ENCODE measurements at places on chromosomes 2 and 18.

DNA sequence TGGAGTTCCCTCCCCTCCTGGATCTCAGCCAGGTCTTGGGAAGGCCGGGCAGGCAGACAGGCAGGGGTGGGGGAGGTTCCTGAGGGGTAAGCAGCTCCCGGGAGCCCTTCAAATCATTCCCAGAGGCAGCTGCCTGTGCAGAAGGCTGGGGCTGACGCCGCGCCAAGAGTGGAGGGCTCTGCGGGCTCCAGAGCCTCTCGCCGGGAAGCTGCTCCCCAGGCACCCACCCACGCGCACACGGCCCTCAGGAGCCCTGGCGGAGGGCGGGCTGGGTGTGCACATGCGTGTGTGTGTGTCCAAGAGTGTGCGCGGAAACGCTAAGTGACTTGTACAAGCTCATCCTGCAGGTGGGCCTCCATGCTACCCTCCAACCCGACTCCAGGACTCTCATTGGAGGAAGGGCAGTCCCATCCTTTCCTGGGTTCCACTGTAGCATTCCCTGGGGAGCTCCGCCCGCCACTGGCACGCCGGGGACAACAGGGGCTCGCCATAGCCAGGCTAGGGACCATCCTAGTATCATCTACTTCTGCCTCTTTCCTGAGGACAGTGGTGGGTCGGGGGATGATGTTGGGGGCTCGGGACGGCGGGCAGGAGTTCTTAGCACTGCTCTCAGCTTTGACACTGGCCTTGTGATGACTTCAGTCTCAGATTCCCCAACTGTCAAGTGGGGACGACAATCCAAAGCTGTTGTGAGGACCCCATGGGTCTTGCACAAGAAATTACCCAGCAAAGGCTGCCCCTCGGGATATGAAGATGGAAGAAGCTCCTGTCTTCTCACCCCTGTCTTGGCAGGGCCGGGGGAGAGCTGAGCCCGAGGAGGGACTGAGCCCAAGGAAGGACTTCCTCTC is 50.3 kb downstream of the INHBB start:
- no peak for DNase-seq

DNA sequence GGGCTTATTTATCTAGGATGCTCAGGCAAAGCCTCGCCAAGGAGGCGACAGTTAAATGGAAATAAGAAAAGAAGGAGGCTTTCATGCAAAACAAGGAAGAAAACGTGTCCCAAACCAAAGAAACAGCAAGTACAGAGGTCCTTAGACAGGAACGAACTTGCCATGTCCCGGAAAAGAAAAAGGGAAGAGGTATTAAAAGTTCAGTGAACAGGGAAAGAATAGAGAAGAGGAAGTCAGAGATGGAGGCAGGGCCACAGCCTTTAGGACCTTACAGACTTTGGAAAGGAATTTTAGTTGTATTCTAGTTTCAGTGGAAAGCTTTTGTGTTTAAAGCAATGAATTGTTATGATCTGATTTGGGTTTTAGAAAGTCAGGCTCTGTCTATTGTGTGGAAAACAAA is 22.1 kb downstream of the IKZF2 start:
- no peak for DNase-seq

GRCh38 chr2:32741575-32741974 is 113.7 kb downstream of the TTC27 start:
- DNase-seq: no peak

GRCh38 chr2:85846411-85846810 is 42.4 kb downstream of the ST3GAL5 start:
- DNase-seq: no peak

DNA sequence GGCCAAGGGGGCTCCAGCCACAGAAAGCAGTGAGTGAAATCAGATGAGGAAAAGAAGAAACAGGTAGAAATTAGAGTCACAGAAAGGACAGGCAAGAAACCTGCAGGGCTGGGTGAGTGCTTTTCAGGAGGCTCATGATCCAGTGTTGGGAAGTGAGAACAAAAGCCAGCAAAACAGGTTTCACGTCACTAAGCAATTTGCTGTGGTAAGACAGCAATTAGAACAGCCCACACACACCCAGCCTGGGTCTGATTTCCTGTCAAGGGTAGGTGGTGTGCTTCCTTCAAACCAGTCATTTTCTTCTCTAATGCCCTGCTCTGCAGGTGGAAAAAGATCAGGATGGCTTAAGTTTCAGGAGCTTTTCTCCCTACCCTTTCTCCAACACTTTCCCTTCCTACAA is 52.9 kb upstream of the XDH start:
- DNase-seq: no peak

- DNase-seq: no peak
Measured at GRCh38 chr2:129779783-129780182, 199.7 kb upstream of the RAB6C start.

DNA sequence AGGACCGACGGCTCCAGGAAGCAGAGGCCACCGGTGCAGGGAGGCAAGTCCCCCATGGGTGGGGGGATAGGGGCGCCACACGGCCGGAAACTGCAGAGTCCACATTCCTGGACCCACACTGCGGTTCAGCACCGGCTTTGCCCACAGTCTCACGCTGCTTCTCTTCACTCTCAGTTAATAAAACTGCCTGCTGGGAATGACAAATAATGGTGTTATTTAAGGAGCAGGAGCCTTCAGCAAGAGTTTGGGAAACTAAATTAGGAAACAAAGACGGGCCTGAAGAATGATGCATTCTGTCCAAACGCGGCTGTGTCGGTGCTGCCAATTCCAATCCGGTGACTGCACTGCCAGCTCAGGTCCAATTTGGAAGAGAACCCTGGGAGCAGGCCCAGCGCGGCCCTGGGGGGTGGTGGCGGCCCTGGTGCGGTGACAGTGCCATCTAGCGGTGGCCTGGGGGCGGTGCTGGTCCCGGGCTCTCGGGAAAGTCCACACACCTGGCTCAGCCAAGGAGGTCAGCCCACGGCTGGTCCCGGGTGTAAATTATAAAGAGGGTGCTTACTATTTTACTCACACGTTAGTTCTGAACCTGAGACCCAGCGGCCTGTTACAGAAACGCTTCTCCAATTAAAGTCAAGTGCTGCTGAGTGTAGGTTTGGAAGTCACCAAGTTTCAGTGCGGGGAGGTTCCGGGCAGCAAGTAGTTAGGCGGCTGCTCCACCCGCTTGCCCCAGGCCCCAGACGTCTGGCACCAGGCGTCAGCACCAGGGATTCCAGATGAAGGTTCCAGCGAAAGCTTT is 73.1 kb upstream of the PXDN start:
- peak; percentile 41 for DNase-seq

DNA sequence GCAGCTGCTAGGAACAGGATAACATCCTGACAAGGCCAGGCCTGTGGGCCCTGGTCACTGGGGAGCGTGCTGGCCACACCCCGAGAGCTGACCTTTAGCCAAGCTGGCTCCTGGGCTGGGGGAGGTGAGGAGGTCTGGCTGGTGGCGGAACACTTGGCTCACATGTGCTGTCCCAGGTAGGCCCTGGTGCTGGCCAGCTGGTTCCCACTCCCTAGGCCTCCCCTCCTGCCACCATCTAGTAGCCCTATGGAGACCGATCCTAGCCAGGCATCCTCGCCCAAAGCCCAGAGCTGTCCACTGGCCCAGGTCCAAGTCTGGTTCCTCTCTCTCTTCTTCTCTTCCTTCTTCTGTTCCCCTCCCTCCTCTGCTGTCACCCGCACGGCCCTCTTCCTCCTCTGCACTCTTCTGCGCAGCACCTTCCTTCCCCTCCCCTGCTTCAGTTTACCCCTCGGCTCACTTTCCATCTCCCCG is 52.4 kb downstream of the TNS1 start:
- no peak for DNase-seq

DNA sequence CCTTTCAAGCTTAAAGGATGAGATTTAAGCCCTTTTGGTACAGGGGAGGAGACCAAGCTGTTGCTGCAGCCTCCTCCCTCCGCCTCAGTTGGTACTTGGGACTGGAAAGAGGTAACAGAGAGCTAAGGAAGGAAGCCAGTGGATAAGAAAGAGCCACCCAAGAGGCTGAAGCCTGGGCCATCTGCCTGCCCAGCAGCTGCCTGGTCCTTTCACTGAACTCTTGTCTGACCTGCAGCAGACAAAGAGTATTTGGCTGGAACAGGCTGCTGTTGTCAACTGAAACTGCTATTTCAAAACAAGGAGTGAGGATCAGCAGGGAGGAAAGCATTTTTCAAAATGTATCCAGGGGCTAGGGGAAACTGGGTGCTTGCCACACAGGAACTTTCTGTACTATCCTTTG is 30.3 kb downstream of the TNS1 start:
- no peak for DNase-seq

GRCh38 chr2:218783688-218784087 is 1.7 kb downstream of the CYP27A1 start:
- DNase-seq: no peak

- DNase-seq: no peak
Measured at GRCh38 chr2:204312105-204312504, 233.2 kb upstream of the PARD3B start.

- no peak for DNase-seq
Measured at GRCh38 chr2:25304321-25304720, 37.4 kb downstream of the DNMT3A start.

- no peak for DNase-seq
Measured at GRCh38 chr2:150459281-150459680, 28.2 kb downstream of the RND3 start.

- DNase-seq: no peak
Measured at GRCh38 chr2:106113361-106113966, 80.6 kb downstream of the UXS1 start.
